ENCODE measurements at places on chromosomes 11 and 22. TPM values are rescaled to one million over a fixed set of nuclear protein-coding genes. Genes with fewer than 3 reads are reported as not detected.

GRCh38 chr11:78205256-78205655 lies 16.5 kb downstream of the USP35 start:
- DNase-seq = no peak

DNA sequence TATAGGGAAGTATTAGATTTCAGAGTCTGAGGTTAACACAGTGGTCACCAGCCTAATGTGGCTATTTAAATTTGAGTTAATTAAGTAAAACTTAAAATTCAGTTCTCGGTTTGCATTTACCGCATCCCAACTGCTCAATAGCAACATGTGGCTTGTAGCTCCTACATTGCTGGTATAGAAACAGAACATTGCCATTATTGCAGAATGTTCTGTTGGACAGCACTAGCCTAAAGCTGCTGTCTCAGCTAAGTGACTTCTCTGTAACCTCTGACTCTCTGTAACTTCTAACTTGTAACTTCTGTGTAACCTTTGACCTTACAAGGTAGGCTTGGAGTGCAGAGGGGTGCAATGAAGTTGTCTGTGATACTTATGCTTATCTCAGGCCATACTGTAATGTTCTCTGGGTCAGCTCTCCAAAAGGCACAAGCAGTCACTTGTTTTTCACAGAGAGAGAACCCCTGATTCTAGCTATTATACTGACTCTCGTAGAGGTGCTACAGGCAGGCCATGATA lies 78.7 kb downstream of the ZNRF3 start:
- DNase-seq = no peak

GRCh38 chr11:130553306-130553705 lies 104.9 kb downstream of the ADAMTS15 start:
- DNase-seq = no peak

DNA sequence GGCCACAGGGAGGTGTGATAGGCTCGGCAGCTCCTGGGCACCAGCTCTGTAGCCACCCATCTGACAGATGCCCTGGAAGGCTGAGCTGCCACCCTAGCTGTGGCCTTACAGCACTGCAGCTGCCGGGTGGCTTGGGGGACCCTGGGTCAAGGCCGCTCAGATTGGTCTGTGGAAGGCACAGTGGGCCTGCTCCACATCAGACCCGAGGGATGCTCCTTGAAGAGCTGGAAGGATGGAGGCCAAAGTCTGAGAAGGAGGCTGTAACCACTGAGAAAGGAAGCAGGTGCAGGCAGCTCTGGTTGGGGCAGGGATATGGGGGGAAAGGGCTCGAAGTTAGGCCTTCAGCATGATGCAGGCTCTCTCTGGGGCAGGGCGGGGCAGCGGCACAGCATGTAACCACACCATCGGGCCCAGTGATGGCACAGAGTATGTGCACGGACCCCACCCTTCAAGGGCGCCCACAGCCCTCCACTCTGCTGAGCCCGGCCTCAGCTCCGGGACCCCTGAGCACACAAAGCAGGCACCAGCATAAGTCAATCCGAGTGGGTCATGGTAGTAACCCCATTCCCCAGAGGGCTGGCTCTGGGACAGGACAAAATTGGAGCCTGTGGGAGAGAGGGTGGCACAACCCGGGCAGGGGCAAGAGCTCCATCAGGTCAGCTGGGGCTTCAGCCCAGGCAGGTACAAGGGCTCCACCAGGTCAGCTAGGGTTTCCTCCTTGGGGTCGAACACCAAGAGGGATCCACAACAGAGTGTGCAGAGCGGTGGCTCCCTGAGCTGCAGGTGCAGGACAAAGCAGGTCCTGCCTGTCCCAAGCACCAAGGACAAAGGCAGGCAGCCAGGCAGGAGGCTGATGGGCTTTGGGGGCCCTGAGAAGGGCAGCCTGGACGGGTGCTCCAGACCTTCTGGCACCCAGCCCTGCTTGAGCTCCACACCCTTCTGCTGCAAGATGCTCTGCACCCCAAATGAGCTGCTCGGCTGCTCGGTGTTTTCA lies 1511.1 kb downstream of the BRD1 start:
- DNase-seq = peak; percentile 38

- DNase-seq = no peak
Measured at GRCh38 chr11:65643971-65644370, 6.1 kb downstream of the SIPA1 start.

DNA sequence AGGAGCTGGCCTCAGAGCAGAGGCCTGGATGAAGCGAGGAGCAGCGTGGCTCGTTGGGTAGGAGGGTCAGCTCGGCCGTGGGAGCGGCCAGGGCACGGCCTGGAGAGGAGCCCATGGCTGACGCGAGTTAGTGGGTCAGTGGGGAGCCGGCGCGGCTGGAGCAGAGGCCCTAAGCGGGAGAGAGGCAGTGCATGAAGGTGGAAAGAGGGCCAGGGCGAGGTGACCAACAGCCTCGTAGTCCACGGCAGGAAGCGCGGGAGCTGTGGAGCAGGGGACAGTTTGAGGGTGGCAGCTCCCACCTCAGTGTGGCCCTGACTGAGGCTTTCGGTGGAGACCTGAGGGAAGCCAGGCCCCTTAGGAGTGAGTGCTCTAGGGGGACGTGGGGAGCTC lies 24.1 kb downstream of the DCPS start:
- DNase-seq = no peak

- DNase-seq = peak; percentile 48
Measured at GRCh38 chr11:103035791-103036434, 56.0 kb downstream of the DCUN1D5 start.

DNA sequence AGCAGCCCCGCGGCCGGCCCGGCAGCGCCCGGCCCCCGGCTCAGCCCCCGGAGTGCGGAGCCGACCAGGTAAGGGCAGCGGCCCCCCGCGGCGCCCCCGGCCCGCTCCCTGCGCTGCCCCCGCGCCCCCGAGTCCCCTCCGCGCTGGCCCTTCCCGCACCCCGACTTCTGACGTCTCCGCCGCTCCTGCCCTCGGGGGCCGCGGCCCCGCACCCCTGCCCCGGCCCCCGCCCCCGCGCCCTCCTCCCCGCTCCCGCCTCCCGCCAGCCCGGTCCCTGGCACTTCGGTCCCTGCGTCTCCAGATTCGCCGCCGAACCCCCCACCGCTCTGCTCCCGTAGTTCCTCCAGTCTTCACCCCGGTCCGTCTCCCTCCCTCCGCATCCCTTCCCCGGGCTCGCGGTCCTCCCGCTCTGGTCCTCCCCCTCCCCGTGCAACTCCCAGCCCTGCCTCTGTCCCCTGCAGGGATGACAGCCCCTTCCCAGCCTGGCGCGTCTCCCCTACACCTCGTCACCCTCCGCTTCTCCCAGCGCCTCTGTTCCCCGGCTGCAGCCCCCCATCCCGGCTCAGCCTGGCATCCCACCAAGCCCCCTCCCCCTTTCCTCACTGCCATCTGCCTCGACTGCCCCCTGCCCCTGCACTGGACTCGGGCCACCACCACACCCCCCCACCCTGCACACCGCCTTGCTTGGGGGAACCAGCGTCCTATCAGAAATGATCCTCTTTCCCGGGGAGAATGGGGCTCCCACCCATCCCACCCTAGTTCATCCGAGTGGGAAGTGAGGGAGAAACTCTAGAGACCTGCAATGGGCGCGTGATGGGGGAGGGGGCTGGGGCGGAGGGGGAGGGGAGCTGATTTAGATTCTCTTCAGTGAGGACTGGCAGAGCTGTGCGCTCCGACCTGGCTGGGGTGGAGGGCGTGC lies 531 bp downstream of the GRIK4 start:
- peak; percentile 34 for DNase-seq

Gene KCNK4
- total RNA-seq = 0.46 TPM

Gene MS4A1
- total RNA-seq = 0.27 TPM

GRCh38 chr11:7889985-7890384 lies 41.1 kb downstream of the OR10A6 start:
- DNase-seq = no peak

DNA sequence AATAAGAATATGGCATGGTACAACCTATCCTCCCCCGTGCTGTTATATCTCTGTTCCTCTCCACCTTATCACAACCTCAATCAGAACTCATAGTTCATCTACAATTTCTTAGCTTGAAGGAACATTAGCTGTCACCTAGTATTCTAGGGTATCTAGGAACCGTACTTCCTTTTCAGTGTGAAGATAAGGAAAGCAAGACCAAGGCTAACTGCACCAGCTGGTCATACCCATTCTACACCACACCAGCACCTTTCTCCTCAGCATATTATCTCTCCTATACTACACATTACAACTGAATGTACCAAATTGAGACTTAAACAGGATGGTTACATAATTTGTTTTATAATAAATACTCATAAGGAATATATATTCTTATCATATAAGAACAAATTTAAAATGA lies 73.1 kb downstream of the ARHGAP32 start:
- no peak for DNase-seq

- no peak for DNase-seq
Measured at GRCh38 chr11:26014456-26015115, 317.3 kb upstream of the ANO3 start.

- DNase-seq = no peak
Measured at GRCh38 chr11:32033491-32033890, 57.4 kb upstream of the RCN1 start.

Gene MUC5AC
- not detected for total RNA-seq

Gene IGSF22
- 0.36 TPM for total RNA-seq

Gene OR52E8
- total RNA-seq = not detected

DNA sequence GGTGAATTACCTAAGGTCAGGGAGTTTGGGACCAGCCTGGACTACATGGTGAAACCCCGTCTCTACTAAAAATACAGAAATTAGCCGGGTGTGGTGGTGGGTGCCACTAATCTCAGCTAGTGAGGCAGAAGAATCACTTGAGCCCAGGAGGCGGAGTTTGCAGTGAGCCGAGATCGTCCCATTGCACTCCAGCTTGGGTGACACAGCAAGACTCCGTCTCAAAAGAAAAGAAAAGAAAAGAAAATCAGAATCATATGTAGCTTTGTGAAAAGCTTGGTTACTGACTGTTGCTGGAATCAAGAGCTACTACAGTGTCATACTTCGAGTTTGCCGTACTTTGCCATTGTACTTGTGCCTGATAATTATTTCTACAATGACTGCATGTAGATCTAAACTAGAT lies 4.2 kb upstream of the TMEM135 start:
- no peak for DNase-seq

DNA sequence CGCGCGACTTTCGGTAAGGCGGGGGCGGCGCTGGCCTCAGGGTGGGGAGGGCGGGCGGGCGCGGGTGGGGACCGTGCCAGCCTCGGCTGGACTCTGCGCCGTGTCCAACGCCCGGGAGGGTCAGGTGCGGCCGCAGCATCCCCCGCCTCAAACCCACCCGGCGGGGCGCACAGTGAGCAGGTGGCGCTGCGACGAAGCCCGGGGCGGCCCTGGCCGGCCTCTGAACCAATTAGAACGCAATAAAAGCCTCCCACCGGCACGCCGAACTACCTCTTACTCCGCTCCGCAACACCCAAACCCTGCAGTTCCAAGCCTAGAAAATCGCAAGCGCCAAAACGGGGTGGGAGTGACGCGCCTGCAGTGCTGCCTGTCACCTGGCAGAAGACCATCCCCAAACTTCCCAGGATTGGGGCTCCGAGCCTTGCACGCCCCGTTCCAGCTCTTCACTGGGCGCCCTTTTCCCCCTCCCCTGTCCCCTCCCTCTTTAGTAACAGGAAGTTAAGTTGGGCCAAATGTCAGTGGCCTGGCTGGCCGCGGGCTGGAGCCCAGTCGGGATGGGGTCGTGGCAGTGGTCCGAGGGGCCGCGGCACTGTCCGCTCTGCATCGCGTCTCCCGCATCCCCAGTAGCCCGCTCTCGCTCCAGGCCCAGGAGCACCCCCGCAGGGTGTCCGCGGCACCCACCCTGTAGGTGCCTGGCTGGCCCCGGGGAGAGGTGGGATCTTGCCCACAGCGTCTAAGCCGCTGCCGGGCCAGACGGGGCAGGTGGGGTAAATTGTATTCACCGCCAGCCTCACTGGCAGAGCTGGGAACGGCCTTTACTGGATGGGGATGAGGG lies 541 bp downstream of the MICAL2 start:
- DNase-seq = peak; percentile 42

Gene SERGEF
- 42.7 TPM for total RNA-seq

DNA sequence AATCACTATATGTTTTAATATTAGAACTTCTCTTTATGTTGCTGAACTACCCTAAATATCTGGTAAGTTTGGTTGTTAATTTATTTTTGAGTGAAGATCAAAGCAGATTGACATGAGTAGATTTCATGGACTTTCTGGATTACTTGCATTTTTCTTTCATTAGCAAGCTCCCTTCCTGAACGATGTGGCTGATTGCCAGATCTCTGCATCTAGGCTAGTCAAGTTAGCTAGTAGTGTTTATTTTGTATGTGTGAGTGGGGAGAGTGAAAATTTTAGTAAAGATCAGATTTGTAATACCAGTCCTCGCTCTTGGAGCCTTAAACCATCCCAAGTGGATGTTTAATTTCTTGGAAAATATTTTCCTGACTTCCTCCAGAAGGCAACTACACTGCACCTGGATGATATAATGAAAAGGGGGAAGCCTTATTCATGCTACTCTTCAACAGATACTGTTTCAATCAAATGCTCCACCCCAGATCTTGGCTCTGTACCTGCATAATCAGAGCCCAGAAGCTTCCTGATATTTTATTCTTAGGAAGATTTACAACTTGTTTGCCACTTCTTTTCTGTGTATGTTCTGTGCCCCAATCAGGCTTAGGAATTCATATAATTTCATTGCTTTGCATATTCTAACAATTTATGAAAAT lies 143.2 kb upstream of the GRIA4 start:
- no peak for DNase-seq

- DNase-seq = no peak
Measured at GRCh38 chr22:50545522-50546325, at the start of gene KLHDC7B. Gene KLHDC7B (plus strand): TSS chr22:50545899. CDS start chr22:50546244, 345 bp downstream.

Gene RPS19BP1
- total RNA-seq = 64.2 TPM

- DNase-seq = no peak
Measured at GRCh38 chr11:92894197-92894596, 75.3 kb upstream of the MTNR1B start.

GRCh38 chr11:4072668-4073285 lies 21.8 kb upstream of the RRM1 start:
- peak; percentile 37 for DNase-seq

DNA sequence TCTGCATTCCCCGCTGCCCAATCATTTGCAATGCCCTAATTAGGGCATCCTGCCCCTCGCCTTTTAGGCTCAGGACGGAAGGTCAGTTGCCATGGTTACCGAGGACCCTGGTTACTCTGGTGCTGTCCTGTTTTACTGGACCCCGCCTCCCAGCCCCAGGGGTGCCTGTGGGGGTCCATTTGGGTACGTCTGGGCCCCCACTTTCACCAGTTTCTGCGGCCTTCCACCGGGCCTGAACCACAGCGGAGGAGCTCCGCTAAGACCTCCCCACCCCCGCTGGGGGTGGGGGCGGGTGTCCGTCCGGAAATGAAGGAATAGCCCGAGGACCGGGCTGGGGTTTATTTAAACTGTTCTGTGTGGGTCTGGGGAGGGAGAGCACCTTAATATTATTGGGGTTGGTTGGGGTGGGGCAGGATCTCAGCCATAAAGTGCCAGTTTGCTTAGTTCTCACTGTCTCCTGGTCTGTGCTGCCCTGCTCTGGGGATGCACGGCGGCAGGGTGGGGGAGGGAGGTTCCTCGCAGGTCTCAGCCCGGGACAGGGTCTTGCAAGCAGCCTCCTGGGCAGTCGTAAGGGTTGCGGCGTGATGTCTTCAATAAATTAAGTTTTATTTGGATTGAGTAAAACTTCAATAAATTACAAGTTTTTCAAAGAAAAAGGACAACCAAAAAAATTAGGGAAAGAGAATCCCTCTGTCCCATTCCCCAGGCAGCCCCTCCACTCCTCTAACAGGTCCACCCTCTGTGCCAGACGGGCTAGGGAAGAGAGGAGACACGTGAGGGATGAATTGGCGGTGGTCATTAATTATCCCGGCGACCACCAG lies 5.3 kb downstream of the PHOX2A start:
- DNase-seq = peak; percentile 50
